Glomerular endothelial cell (primary cell): ENCODE measurements at places on chromosomes 1 and 21. TPM values are rescaled to one million over a fixed set of nuclear protein-coding genes. Genes with fewer than 3 reads are reported as not detected.

The CCDC181 gene
- 0.41 and 0.58 TPM in 2 replicates for total RNA-seq

The RGS8 gene
- total RNA-seq, result not detected in 2 replicates

The PRDM16 gene
- 0.12 TPM in 1 of 2 replicates, not detected in the other for total RNA-seq

The TAL1 gene
- 20.4 and 23.2 TPM in 2 replicates for total RNA-seq

The RC3H1 gene
- total RNA-seq, result 14.5 and 22.8 TPM in 2 replicates

The SELP gene
- total RNA-seq, result 15.4 and 27.7 TPM in 2 replicates

The LEFTY1 gene
- not detected in 2 replicates for total RNA-seq

The IL20 gene
- not detected in 2 replicates for total RNA-seq

The PTAFR gene
- not detected in 2 replicates for total RNA-seq

The FAM72B gene
- 0.29 and 1.2 TPM in 2 replicates for total RNA-seq

The BTF3L4 gene
- 31.0 and 41.9 TPM in 2 replicates for total RNA-seq

The SH2D2A gene
- 0.44 and 0.82 TPM in 2 replicates for total RNA-seq

The PTPRC gene
- not detected in 2 replicates for total RNA-seq
